ENCODE measurements at places on chromosomes 13 and 19.

DNA sequence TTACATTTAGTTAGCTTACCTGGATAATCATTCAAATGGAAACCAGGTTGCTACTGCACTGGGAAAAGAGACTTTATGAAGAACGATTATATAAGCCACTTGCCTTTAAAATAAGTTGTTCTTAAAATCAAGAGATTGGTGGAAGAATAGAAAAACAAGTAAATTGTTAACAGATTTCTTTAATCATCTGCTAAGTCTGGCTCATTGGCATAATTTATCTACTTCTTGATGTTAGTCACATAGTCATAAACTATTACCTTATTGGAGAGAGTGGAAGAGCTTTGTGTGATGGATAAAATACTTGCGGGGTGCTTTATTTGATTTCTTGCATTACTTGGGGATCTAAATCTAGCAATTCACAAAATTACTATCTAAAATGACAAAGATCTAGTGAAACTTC lies 6.8 kb downstream of the LSM14A start:
- no peak for DNase-seq

- no peak for DNase-seq
Measured at GRCh38 chr13:48214519-48215121, 18.4 kb upstream of the ITM2B start.

DNA sequence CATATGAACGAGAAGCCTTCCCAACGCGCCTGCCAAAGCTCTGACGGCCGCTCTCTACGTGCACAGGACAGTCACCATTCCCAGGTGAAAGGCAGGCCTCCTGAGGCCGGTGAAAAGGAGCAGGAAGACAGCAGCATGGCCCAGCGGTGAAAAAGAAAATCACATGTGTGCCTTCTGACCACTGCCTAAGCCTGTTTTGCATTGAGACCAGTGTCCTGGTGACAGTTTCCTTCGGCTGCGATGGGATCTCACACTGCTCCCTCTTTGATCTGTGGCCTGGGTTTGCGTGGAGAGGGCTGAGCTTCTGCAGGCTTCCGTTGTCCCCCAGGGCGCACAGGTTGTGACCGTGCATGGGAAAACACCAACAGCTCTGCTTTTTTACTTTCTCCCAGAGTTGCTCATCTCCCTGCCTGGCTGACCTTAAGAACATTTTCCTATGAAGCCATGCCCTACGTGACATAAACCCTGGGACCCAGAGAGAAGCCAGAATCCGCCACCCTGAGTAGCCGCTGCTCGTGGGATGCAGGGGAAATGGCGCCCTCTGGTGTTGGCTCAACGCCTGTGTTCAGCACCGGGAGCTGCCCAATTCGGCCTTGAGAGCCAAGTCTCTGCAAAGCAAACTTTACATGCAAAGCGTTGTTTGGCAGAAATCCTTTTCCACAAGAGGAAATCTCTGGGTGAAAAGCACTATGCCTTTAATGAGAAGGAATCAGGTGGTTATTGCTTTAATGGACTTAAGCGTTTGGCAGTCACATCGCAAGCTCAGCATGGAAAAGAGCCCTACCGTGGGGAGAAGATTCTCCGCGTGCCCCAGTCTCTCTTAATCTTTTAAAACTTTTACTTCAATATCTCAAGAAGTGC lies 112.2 kb upstream of the GPR12 start:
- DNase-seq, result peak; percentile 58

GRCh38 chr13:33388286-33388998 lies 102.9 kb upstream of the STARD13 start:
- DNase-seq, result no peak

GRCh38 chr19:8655340-8655709 lies 24.9 kb downstream of the NFILZ start:
- no peak for DNase-seq

- no peak for DNase-seq
Measured at GRCh38 chr13:80448725-80449124, 107.8 kb upstream of the SPRY2 start.

- no peak for DNase-seq
Measured at GRCh38 chr13:102933523-102933922, 87.7 kb downstream of the ERCC5 start.

- DNase-seq, result no peak
Measured at GRCh38 chr13:75585153-75585552, 35.6 kb downstream of the UCHL3 start.

DNA sequence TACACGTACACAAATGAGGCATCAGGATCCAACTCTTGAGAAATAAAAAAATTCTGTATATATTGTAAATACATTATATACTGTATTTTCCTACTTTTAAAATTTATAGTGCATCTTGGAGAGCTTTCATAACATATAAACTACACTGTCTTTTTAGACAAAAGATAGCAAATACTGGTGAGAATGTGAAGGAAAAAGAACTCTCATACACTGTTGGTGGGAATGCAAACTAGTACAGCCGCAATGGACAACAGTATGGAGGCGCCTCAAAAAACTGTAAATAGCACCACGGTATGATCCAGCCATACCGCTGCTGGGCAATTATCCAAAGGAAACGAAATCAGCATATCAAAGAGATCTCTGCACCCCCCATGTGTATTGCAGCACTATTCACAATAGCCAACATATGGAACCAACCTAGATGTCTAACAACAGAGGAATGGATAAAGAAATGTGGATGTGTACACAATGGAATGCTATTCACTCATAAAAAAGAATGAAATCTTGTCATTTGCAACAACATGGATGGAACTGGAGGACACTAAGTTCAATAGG lies 292.4 kb downstream of the EFNB2 start:
- DNase-seq, result no peak

DNA sequence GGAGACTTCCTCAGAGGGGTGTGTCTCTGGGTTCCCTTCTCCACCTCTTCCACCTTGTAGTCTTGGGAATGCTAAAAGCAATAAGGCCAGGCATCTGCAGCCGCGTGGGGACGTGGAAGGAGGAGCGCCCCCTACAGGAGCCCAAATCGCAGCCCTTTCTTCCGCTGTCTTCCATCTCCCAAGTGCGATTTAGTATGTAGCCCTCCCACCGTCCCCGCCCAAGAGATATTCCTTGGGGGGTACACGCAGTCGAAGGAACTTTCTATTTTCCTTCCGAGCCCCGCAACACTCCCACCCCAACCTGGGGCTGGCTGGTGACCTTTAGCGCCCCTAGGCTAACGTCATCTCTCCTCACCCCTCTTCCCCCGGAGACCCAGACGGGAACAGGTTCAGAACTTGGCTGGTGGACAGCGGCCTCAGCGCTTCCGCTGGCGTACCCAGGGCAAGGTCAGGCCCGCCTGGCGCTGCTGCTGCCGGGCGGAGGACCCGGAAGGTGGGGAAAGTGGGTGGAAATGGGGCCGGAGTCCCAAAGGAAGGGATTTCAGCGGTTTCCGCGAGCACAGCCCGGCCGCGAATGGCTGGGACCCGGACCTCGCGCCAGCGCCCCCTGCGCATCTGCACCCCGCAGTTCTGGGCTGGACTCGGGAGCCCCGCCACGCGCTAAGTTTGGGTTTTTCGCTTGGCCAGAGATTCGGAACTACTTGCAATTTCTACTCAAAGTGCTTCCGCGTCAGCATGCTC lies 2.1 kb upstream of the PCDH8 start:
- no peak for DNase-seq

DNA sequence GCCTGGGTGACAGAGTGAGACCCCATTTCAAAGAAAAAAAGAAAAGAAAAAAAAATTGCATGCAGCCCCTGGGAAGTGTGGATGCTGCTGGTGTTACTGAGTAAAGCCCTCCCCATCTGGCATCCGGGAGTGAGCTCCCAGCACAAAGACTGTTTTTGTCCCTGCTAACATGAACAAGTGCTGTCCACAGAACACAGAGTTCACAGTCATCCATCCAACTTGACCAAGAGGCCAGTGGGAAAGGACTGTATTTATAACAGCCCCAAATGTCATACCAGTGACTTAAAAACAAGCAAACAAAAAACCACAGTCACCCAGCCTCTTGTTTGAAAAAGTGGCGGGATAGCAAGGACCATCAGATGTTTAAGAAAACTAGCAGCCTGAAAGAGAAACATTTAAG lies 10.8 kb downstream of the FBXO17 start:
- DNase-seq, result no peak

DNA sequence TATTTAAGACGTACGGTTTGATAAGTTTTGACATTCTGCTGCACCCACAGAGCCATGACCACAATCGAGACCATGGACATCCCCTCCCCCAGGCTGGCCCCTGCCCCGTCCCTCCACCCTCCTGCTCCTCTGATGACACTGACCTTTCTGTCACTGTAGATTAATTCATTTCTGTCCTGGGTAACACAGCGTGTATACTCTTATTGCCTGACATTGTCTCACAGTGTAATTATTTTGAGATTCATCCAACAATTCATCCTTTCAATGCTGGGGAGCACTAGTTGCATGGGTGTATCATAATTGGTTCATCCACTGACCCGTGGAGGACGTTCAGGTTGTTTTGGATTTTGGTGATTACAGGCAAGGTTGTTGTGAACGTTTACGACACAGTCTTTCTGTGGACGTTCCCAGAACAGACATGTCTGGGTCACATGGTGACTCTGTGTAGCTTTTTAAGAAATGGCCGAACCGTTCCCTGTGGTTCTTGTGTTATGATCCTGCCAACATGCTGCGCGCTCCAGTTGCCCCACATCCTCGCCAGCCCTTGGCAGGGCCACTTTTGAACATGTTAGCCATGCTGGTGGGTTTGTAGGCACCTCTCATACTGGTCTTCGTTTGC lies 41.9 kb downstream of the C13orf46 start:
- DNase-seq, result no peak

GRCh38 chr13:80727321-80727975 lies 386.5 kb upstream of the SPRY2 start:
- DNase-seq, result no peak

DNA sequence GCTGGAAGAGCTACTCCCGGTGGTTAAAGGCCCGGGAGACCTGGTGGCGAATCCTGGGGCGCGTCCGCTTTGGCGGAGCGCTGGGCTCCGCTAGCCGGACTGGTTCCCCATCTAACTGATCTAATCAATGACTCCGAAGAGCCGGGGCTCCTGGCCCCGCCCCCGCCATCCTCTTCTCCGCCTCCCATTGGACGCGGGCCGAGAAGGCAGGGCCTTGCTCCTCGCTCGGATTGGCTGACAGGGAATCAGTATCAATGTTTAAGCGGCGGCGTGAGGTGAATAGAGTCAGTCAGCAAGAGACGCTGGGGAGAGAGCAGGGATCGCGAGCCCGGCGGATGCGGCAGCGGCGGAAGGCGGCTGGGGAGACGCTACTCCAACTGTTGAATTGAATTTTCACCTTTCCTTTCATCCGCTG lies 1.7 kb upstream of the PCDH17 start:
- DNase-seq, result no peak

DNA sequence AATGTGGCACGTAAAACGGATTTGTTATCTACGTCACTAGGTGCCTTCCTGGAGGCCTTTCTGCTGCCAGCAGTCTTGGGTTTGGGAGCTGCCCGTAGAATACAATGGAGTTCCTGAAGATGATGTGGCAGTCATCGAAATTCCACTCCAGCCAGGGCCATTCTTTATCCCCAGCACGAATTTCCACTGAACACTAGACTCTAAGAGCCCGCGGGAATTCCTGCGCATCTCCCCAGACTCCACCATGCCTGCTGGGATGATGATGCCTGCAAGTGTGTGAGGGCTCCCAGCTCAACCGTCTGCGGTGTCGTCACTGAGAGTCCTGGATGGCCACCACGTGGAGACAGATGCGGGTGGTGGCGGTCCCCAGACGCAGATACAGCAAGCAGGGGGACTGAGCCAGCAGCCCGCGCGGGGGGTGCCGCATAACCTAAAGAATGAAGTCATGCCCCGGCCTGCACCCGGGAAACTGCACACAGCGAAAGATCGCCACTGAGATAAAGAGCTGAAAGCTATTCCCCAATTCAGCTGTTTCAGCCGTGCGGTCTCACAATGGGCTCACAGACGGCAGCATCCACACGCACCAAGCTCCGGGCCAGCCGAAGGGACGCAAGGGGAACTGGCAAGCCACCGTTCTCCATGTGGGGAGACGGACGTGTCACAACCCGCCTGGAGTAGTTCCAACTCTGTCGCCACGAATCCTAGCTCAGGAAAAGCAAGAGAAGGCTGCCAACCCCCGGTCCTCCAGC lies 41.1 kb downstream of the COL4A1 start:
- DNase-seq, result no peak

DNA sequence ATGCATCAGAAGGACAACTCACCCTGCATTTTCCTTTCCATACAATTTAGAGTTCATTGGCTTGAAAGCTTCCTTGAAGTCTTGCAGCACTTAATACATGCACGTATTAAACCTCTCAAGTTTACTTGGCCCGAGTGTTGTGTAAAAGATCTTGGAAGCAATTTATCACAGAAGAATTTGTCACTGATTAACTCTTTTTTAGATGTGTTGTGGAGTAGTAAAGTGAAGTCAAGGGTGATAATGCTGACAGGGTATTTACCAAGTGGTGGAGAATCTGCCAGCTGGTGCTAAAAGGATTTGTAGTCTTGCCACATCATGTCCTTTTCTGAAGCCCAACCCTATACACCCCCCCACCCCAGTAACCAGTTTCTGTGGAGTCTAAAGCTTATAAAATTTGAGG lies 421.0 kb upstream of the MIR17HG start:
- no peak for DNase-seq

- DNase-seq, result no peak
Measured at GRCh38 chr13:33610438-33611120, 207.4 kb upstream of the RFC3 start.

DNA sequence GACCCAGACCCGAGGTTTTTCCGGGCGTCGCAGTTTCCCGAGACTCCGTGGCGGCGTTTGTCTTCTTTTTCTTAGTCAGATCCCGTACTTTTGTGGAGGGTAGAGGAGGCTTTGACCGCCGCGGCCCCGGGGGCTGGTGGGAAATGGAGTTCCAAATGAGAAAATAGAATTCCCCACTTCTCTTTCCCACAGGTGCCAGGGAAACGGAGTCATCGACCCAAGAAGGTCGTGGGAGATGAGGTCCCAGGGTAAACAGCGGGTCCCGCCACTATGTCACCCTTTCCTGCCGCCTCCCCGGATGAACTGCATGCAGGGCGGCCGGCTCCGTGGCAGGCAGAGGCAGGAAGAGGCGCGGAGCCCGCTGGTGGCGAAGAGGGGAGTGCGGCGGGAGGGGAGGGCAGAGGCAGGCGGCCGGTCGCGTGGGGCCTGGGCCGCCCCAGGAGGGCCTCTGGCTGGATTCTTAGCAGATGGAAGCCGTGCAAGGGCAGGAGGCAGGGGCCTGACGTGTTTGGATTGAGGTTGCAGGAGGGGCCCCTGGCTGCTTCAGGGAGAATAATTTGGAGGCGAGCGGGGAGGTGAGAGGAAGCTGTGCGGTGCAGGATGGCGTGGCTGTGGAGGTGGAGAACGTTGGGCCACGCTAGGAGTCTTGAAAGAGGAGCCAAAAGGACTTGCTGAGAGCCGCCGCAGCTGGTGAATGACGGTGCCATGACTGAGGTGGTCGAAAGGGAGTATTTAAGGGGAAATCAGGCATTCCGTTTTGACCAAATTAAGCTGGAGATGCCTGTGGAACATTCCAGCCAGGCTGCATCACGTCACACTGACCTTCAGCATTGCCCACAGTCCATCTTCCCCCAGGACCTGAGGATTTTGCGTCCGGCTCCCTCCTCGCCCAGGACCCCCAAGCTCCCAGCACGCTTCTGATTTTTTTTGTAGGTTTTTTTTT lies 11.7 kb downstream of the CYTH2 start:
- no peak for DNase-seq

- DNase-seq, result no peak
Measured at GRCh38 chr13:105670179-105670990, 865.1 kb downstream of the EFNB2 start.

Data from hematopoietic multipotent progenitor cell treated with erythropoietin and hydrocortisone succinate and interleukin-3 and kit ligand, for 17 days (in vitro differentiated cells).